Stimulated activated CD8-positive, alpha-beta memory T cell treated with anti-CD3 and anti-CD28 coated beads, Interleukin-4, amount 100 ng/mL, for 48 hours (primary cell): ENCODE measurements at places on chromosomes 16 and 17.

DNA sequence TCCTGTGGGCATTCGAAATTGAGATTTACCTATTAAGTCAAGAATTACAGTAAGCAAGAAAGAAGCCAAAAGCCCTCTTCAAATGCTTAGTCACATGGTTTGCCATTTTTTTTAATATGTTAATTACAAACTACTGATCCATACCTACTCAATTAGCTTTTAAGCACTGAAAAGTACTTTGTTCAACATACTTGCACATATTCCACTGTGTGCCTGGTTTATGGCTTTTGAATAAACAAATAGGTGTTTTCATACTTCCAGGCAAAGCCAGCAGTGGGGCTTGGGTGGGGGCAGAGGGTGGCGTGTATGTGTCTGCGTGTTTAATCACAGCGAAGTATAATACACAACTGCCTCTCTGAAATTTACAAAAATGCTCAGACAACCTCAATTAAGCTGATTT lies 51.4 kb downstream of the GAS7 start:
- DNase-seq, result no peak

- DNase-seq, result no peak
These were observed 11.9 kb upstream of the SHCBP1 start for GRCh38 chr16:46632778-46633733.

DNA sequence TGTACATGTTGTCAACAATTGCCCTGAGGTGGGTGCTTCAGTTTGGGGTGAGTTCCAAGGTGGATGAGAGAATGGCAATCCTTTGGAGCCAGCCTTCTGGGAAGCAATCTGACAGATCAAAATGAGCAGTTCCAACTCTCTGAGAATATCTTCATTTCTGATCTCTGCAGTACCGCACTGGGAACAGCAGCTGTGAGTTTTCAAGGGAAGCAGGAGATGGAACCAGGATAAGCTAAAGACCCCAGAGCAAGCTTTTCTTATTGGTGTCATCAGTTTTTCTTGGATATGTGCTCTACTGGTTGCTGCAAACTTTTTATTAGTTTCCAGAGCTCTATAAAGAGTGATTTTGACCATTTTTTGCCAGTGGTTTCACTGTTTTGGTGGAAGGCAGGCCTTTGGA lies 94.7 kb downstream of the KCNJ12 start:
- no peak for DNase-seq

- no peak for DNase-seq
These were observed 239.2 kb downstream of the HS3ST3A1 start for GRCh38 chr17:13362341-13363122.

DNA sequence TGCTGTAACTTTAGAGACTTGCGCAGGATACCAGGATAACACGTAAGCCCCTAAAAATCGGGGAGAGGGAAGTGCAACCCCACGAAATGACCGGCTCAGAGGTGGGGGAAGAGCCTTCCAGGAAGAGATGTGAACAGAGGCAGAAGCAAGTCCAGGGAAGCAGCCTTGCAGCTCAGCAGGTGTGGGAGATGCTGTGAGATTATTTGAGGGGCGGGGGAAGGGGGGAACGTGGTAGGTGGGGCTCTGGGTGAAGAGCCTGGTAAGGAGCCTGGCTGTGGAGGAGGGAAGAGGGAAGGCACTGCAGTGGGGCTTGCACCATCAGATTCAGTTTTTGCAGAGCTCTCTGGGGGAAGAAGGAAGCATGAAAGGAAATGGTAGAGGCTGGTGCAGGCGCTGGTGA lies 95.4 kb upstream of the CACNG5 start:
- no peak for DNase-seq

GRCh38 chr17:4849011-4849536 lies 15.9 kb downstream of the MINK1 start:
- DNase-seq, result no peak

GRCh38 chr17:8475781-8476180 lies 40.1 kb downstream of the NDEL1 start:
- peak; percentile 10 for DNase-seq

DNA sequence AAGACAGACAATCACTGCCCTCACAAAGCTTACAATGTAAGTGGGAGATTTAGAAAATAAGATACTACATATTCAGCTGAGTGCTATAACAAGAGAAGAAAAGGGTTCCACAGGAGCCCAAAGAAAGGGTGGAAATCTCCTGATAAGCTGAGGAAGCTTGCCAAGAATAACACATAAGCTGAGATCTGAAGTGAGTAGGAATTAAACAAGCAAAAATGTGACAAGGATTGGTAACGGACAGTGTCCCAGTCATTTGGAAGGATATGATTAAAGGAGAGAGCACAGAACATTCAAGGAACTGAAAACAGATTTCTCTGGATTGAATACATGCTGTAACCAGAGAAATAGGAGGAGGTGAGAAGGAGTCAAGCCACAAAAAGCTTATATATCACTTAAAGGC lies 13.0 kb downstream of the CDYL2 start:
- no peak for DNase-seq

- DNase-seq, result no peak
These were observed 3.3 kb upstream of the CES1 start for GRCh38 chr16:55836158-55836611.

- DNase-seq, result no peak
These were observed 47.1 kb upstream of the CLEC19A start for GRCh38 chr16:19238406-19238805.

GRCh38 chr16:9518051-9518450 lies 426.6 kb downstream of the HAPSTR1 start:
- DNase-seq, result no peak

DNA sequence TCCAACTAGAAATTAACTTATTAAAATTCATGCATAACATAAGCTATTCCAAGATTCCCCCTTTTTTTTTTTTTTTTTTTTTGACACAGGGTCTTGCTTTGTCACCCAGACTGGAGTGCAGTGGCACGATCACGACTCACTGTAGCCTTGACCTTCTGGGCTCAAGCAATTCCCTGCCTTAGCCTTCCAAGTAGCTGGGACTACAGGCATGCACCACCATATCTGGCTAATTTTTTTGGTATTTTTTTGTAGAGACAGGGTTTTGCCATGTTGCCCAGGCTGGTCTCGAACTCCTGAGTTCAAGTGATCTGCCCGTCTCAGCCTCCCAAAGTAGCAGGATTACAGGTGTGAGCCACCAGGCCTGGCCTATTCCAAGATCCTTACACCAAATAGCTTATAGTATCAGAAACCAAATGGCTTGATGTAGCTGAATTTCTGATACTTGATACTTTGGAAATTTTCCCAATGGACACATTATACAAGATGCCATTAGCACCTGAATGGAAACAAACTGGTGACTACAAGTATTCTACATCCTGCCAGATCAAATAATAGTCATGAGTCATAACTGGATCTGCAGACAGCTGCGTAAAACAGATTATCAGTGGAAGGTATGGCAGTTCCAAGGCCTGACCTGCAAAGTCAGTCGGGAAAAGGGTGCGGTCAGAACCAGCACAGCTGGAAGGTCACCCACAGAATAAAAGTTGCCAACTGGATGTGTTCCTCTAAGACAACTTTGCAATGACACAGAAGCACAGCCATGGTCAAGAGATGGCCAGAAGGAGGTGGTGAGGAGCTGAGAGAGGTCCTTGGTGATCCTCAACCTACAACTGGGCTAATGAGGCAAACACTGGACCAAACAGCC lies 14.5 kb downstream of the TUBG1 start:
- no peak for DNase-seq

DNA sequence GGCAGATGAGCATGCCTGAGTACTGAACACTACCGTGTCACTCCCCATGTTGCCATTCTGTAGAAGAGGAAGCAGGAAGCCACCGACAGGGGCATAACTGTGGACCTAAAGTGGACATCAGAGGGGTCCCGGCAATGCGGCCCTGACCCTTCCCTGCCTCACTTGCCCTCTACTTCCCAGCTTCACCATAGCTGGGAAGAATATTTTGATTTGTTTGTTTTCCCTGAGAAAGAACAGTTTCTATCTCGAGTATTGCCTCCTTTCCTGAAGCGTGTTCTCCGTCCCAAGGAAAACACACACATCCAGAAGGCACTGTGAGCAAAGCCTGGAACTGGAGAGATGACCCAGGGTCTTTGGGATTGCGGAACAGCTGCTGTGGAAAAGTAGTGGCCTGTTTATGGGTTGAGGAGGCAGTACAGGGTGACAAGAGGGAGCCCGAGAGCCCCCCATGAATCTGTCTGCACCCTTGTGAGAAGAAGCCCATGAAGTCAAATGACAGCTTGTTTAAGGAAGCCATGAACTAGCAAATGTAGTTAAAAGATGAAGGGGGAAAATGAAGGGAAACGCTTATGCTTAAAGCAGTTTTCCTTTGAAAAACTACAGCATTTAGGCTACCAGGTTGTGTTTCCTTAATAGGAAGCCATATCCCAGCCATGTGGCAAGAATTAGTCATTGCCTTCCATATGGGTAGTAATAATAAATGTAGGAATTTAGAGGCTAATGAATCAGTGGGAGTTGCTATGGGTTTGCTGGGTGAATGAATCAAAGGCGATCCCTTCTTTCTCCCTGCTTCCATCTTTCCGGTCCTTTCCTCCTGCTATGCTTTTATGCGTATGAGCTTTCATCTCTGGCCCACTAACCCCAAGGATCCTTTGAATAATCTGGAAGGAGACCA lies 90.0 kb upstream of the TBX2 start:
- DNase-seq, result no peak

- no peak for DNase-seq
These were observed 73.0 kb downstream of the ANKRD11 start for GRCh38 chr16:89417352-89417751.

- peak; percentile 68 for DNase-seq
These were observed 7.4 kb downstream of the CDK5RAP3 start for GRCh38 chr17:47978324-47978723.

GRCh38 chr17:42720996-42721583 lies 23.8 kb downstream of the EZH1 start:
- no peak for DNase-seq

DNA sequence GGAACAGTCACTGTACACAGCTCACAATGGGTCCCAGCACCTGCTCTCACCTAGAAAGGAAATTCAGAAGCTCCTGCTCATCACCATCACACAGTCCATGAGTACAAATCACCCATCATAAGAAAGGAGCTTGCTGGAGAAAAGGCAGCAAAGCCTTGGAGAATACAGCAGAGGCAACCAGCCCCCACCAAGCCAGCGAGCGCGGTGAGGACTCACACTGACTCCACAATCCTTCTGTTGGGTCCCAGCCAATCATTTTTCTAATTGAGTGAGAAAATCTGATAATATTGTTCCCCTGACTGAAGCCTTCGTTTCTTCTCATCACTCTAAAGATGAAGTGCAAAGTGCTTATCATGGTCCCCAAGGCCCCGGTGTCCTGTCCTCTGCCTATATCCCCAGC lies 298.3 kb downstream of the SLC39A11 start:
- DNase-seq, result no peak

DNA sequence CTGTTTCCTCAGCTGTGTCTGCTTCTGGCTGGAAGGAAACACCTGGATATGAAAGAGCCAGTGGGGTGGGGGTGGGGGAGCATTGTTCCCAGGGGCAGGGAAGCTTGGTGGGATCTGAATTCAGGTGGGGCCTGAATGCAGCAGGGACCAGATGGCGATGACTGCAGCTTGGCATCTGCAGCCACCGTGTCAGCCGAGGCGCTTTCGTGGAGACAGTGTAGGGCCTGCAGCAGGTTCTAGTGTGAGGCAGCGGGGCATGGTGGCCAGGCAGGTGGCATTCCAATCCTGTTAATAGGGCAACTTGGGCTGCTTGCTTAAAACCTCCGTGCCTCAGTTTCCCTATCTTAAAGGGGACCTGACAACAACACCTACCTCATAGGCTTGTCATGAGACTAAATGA lies 1.7 kb downstream of the PIK3R6 start:
- DNase-seq, result no peak

GRCh38 chr16:54048586-54049495 lies 237.7 kb downstream of the IRX3 start:
- no peak for DNase-seq

GRCh38 chr16:63244631-63245030 lies 1208.4 kb upstream of the CDH8 start:
- DNase-seq, result no peak

DNA sequence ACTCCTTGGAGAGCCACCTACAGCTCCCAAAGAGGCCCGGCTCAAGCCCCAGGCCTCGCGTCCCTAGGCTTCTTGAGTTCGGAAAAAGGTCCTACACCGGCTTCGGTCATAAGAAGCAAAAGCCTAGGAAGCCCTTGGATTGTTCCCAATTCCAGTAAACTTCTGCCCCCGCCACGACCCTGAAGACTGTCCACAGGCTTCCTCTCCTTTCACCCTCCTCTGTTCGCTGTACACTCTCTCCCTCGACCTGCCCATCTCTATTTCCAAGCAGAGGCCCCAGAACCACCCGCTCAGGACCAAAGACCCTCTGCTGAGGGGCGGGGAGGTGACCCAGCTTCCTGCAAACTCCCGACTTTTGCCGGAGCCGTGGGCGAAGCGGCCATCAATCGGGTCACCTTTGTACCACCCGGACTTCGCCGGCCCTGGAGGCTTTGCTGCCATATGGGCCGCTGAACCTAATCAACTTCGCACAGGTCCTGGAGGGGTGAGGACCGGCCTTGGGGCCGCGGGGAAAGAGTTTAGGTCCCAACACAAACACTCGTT lies 2.7 kb downstream of the HOXB2 start:
- DNase-seq, result peak; percentile 42

DNA sequence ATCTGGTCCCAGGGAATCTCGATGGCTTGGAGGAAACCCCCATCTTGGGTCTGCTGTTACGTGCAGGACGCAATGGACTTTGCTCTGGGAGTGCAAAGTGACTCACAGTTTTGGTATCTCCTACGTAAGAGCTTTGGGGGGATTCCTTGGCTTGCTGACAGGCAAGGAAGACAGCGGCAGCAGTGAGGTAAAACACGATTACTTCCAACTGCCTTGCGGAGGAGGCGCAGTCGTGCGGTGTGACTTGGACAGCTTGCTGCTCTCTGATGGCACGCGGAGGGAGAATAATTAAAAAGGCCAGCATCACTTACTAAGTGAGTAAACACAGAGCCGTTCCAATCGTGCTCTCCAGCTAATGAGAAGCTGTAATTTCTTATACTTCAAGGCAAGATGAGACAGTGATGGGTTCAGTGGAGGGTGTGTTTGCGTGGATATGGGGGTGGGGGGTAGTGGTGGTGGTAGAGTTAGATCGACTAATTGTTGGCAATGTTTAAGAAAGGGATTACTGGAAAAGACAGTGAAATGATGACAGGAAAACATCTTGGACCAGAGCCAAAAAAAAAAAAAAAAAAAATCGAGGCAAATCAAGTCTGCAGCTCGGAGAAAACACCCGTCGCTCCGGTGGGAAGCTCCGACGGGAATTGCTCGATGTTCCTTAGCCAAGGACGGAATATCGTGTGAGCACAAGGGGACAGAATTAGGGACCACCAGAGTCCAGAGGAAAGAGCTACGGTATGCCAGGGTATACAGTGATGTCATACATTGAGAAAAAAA lies 184.8 kb upstream of the ZFHX3 start:
- no peak for DNase-seq

GRCh38 chr16:23031508-23032098 lies 117.6 kb downstream of the USP31 start:
- no peak for DNase-seq

- DNase-seq, result no peak
These were observed 55.9 kb downstream of the TBC1D16 start for GRCh38 chr17:79979816-79980215.

- no peak for DNase-seq
These were observed 3.2 kb downstream of the B3GNT9 start for GRCh38 chr16:67147437-67148140.
